Stimulated activated CD8-positive, alpha-beta memory T cell treated with anti-CD3 and anti-CD28 coated beads, Interleukin-7, amount 100 ng/mL, for 1 hour (primary cell): ENCODE measurements at places on chromosomes 13 and 19.

- DNase-seq = no peak
Observed at GRCh38 chr13:76016799-76017400, 380.8 kb downstream of the LMO7 start.

GRCh38 chr13:95381212-95381527 lies 79.9 kb upstream of the ABCC4 start:
- DNase-seq = no peak

- no peak for DNase-seq
Observed at GRCh38 chr13:67619351-67619994, 389.3 kb upstream of the PCDH9 start.

- DNase-seq = no peak
Observed at GRCh38 chr19:43316591-43317319, 36.7 kb upstream of the CD177 start.

DNA sequence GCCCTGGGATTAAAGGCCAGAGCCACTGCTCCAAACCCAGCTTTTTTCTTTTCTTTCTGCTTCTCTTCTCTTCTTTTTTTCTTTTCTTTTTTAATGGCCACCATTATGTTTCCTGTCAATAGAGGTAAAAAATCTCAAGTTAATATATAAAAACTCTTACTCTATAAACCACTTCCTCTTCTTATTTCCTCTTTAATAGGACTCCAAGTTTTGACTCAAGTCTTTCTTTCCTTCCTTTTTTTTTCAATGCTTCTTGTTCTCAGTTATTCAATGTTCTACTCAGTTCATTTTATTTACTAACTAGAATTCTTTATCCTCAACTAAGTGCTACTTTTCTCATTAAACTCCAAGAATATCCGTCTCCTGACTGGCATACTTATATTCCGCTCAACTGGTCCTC lies 27.1 kb upstream of the MYCBP2 start:
- no peak for DNase-seq

GRCh38 chr13:47474839-47475238 lies 526.2 kb downstream of the SUCLA2 start:
- DNase-seq = no peak

GRCh38 chr19:40149501-40149900 lies 41.7 kb upstream of the MAP3K10 start:
- no peak for DNase-seq

GRCh38 chr19:47143322-47144073 lies 12.9 kb downstream of the SAE1 start:
- DNase-seq = no peak

- DNase-seq = no peak
Observed at GRCh38 chr13:94063848-94064247, 415.6 kb downstream of the DCT start.

DNA sequence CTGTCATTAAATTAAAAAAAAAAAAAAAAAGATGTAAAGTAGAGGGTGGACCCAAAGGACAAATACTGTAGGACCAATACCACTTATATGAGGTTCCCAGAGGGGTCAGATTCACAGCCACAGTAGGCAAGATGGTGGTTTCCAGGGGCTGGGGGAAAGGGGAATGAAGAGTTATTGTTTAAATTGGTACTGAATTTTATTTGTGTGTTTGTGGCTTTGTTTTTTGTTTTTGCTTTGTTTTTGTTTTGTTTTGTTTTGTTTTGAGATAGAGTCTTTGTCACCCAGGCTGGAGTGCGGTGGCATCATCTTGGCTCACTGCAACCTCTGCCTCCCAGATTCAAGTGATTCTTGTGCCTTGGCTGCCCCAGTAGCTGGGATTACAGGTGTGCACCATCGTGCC lies 17.9 kb upstream of the LSM14A start:
- DNase-seq = no peak

DNA sequence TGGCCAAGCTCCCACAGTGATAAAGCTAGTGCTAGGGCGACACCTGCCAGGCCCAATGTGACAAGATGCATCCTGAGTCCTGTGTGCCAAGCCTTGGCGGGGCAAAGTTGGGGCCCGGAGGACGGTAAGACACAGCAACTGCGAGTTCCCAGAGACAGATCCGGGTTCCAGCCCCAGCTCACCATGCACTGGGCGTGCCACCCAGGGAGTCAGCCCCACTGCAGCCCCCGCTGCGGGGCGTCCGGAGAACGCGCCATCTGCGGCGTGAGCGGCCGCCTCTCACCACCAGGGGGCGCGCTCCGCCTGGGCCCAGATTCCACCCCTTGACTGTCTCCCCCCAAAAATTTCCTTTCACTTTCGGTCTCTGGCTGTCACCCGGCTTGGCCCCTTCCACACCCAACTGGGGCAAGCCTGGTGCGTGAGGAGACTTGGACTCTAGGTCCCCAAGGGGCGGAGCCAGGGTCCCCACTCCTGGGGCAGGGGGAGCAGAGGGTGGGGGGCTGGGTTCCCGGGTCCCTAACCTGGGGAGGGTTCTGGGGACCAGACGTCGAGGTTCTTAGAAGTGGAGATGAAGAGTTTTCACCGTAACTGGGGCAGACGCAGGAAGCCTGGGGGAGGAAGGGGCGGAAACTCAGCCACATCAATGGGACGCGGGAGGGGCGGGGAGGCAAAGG lies at the start of gene FLT3LG:
FLT3LG (plus strand) TSS at position 348 of the 674 bp plus-strand sequence. CDS start 425 bp downstream, outside the sequence.
- DNase-seq = peak; percentile 78

DNA sequence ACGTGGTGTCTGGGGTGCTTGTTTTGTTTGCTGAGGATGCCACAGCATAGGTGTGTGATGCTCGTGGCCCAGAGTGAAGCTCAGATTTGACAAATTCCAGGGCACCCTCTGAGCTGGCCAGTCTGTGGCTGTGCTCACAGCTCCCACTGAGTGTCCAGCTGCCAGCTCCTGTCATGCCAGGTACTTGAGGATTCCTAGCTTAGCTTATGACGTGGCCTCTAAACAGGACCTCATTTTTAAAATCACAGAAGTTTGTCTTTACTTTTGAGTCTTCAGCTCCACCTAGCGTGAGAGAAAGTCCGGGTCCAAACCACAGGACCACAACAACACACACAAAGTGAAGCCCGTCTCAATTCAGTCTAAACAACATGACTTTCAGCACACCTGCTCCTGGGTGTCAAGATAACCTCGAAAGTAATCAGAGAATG lies 117.3 kb downstream of the RAB20 start:
- no peak for DNase-seq

DNA sequence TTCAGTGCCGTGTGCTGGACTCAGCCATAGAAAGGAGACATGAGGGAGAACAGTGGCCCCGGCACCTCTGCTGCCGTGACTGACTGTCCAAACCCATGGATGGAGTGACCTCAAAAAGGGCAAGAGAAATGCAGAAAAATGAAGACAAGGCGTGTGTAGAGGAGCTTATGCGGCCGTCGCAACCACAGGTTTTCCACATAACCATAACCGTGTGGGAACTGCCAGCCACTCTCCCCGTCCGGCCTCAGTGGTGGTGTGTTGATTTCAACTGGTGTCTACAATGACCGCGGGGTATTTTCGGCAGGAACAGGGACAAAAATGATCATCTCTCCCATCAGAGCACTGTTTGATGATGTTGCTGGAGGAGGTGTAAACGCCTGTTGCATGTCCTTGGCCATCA lies 42.9 kb upstream of the F7 start:
- DNase-seq = no peak

DNA sequence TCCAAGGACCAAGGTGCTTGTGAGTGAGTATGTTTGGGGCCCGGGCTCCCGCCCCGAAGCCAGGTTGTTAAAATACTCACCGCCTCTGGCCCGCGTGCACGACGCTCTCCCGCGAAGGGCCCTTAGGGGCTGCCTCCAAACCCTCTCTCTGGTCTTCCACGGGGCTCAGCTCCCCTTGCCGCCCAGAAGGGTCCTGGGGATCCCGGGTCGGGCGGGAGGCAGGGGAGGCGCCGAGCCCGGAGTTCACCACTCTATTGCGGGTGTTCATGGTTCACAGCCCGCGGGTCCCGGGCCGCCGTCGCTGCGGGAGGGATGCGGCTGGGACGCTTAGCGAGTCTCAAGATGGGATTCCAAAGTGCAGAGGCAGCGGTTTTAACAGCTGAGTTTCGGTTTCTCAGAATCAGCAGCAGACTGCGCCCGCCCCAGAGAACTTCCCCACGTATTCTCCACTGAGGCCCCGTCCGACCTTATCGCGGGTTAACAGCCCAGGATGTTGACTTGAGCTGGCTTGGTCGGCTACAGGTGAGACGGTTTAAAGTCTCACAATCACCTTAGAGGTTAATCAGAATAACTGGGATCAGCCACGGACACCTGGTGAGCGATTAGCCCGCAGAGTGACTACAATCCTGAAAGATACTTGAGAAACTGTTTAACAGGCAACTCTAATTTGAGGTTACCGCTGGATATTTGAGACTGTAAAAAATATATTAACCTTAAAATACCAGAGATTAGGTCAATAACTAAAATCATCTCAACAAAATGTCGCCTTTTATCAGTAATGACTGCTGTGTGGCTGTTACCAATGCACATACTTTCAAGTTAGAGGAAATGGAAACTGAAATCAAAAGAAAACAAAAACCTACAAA lies at the start of gene EPSTI1:
EPSTI1 (minus strand) TSS at position 344 of the 866 bp plus-strand sequence; CDS start at position 268, 76 bp downstream.
- DNase-seq = peak; percentile 64

- DNase-seq = no peak
Observed at GRCh38 chr19:33946535-33947264, 150.0 kb downstream of the KCTD15 start.

DNA sequence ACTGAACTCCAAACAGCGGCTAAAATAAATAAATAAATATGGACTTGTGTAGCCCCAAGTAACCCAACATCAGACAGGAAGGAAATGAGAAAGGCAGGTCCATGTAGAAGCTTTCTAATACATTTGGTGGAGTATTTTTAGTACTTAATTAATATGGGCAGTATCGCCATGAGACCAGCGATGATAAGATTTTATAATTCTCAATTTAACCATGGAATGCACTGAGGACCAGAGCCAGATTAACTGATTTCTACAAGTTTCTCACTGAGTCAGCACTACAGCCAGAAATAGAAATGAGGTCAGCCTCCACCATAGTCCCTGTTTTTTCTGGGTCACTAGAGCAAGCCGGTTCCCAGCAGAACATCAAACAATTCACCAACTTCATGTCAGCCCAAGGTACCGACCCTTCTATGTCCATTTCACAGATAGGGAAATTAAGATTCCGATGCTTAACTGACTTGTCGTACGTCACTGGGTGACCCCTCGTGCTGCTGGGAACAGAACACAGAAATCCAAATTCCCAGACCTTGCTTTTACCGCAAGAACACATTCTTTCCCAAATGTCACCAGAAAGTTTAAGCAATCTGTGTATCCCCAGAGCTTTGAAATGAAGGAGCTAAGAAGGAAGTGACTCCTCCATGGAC lies 90.4 kb downstream of the COL4A1 start:
- no peak for DNase-seq
